Pancreas (tissue), 10 donors: ENCODE measurements at places on chromosomes 2 and 18. TPM values are rescaled to one million over a fixed set of nuclear protein-coding genes. Genes with fewer than 3 reads are reported as not detected.
A peak's percentile ranks its signal among the peaks of the same experiment; 100 is the strongest.

DNA sequence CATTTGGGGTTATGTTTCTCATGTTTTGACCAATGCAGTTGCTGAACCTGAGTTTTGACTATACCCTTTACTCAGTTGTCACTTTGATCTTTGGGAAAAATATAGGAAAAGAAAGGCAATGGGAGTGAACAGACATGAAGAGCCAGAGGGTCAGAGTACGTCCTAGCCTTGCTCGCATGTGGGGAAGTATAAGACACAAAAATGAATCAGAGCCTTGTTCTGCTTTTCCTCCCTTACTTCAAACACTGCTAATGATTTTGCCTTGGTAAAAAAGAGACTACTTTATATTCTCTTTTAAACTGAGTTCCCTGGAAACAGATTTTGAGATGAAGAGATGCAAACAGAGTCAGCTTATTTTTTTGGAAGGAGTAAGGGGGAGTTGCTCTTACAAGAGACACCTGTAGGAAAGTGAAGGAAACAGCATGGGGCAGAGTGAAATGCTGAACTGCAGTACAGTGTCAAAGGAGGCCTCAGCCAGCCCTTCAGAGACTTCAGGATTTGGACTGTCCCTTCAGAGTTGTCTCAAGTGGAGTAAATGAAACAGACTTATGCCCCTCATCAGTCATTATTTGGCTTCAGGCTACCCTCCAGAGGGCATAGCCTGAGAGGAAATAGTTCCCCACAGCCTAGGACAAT is 11.1 kb upstream of the FAP start:
- no peaks in the 10 kb centered on the region for H3K27me3 ChIP-seq
- H3K4me3 ChIP-seq = no peak overlapping the region
- DNase-seq = no peak

DNA sequence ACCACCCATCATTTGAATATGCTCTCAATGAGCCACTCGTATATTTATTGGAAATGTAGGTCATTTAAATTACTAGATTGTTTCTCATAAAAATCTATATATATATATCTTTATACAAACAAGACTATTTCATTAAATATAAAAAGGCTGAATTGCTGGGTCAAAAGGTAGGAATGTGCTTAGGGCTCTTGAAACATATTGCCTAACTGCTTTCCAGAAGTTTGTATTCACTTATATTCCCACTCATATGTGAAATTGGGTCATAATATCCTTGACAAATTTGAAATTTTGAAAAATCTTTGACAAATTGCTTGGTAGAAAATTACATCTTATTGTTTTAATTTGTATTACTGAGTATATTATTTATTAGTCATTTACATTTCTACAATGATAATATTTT is 999.8 kb upstream of the CDH2 start:
- H3K36me3 ChIP-seq = no peaks in the 10 kb centered on the region
- DNase-seq = no peak
- H3K27me3 ChIP-seq = no peaks in the 10 kb centered on the region
- H3K27ac ChIP-seq = no peak overlapping the region

DNA sequence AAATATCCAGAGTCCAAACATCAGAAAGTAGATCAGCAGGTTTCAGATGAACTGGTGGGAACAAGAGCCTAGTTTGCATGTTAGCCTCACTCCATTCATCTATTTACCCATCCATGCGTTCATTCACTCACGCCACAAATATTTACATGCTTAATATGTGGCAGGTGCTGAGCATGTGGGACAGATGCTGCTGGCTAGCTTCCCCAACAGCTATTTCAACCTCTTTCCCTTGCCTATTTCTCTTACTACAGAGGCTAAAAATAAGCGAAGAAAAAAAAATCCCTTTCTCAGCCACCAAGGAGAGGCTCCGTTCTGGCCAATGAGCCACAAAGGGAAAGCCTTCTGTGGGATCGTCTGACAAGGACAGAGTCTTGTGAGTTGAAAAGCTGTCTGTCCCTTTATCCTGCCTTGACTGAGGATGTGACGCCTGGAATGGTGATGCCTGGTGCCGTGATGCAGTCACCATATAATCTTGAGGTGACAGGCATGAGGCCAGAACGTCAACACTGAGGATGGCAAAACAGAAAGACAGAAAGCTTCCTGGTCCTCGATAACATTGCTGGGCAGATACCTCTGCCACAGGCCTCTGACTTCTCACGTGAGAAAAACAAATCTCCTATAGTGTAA is 78.2 kb downstream of the KCTD1 start:
- peaks cover 4% of the 10 kb centered on the region for H3K36me3 ChIP-seq
- no peak overlapping the region for H3K27ac ChIP-seq
- no peaks in the 10 kb centered on the region for H3K27me3 ChIP-seq
- H3K4me1 ChIP-seq = no peaks in the 10 kb centered on the region
- no peak for DNase-seq

DNA sequence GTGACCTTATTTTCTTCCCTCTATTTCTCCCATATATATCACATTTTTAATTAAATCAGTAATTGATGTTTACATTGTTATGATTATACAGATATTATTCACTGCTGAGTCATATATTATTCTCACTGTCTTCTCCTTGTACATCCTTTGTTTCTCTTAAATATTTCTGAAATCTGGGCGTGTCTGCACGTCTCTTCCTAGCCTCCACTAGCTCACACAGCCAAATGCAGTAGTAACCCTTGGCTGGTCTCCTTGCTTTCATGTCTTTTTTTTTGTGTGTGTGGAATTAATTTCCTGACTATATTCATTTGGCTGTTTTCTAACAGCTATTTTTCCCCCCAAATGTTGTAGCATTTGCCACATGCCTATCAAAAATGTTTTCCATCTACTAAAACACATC is 15.8 kb downstream of the CCNYL1 start:
- H3K27me3 ChIP-seq = no peaks in the 10 kb centered on the region
- DNase-seq = no peak
- no peak overlapping the region for H3K27ac ChIP-seq
- no peak overlapping the region for H3K4me3 ChIP-seq
- H3K36me3 ChIP-seq = no peaks in the 10 kb centered on the region

- no peaks in the 10 kb centered on the region for H3K27me3 ChIP-seq
- H3K27ac ChIP-seq = no peak overlapping the region
- no peak for DNase-seq
- H3K36me3 ChIP-seq = no peaks in the 10 kb centered on the region
Observed at GRCh38 chr2:62744603-62745002, 39.1 kb downstream of the EHBP1 start.

DNA sequence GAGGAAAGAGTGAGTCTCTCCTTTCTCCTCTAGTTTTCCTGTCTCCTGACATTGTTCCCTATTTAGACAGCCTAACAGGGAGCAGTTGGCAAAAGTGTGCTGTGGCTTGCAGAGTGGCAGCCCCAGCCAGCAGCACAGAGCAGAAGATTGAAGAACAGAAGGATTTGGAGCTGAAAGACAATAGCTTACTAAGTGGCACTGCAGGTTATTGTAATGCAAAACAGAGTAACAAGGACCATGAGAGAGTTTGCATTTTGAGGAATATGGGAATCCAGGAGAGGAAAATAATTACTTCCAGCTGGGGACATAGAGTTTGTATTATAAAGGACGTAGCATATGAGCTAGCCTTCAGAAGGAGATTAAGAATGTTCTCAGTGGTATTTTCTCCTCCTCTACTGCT is 342.4 kb downstream of the AKAIN1 start:
- no peaks in the 10 kb centered on the region for H3K27me3 ChIP-seq
- H3K4me1 ChIP-seq = no peaks in the 10 kb centered on the region
- H3K4me3 ChIP-seq = no peak overlapping the region
- no peak for DNase-seq

DNA sequence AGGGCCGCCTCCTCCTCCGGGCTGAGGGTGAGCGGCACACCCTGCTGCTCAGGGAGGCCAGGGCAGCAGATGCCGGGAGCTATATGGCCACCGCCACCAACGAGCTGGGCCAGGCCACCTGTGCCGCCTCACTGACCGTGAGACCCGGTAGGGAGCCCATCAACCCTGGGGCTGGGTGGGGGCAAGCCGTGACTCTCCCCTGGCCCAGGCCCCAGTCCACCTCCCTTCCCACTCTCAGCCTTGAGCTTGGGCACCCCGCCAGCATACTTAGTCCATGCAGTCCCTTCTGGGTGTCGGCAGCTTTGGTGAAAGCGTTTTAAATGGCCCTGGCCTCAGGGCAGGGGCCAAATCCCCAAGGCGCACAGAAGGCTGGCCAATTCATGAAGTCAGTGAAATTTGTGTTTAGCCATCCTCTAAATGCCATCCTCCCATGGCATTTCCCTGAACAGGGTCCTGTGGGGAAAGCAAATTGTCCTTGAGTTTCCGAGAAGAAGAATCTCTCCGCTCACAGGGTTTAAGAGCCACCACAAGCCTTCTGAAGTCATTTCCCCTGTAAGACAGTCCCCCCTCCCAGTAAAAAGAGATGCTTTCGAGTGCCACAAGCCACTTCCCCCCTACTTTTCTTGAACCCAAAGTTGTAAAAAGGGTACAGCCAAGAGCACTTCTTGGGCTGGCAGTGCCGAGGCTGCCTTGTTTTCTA is 17.2 kb downstream of the SPEG start:
- H3K4me1 ChIP-seq = no peaks in the 10 kb centered on the region
- H3K27ac ChIP-seq = no peak overlapping the region
- H3K4me3 ChIP-seq = no peak overlapping the region
- H3K36me3 ChIP-seq = no peaks in the 10 kb centered on the region
- peaks cover 10% of the 10 kb centered on the region for H3K27me3 ChIP-seq

GRCh38 chr2:172442072-172442895 is 14.9 kb downstream of the ITGA6 start:
- peaks cover 36% of the 10 kb centered on the region for H3K4me1 ChIP-seq
- no peaks in the 10 kb centered on the region for H3K36me3 ChIP-seq
- H3K27me3 ChIP-seq = no peaks in the 10 kb centered on the region
- peak; percentile 78 for DNase-seq

- H3K27me3 ChIP-seq = no peaks in the 10 kb centered on the region
- no peak overlapping the region for H3K4me3 ChIP-seq
- H3K27ac ChIP-seq = no peak overlapping the region
- DNase-seq = no peak
- no peaks in the 10 kb centered on the region for H3K4me1 ChIP-seq
Observed at GRCh38 chr2:236867441-236868260, 218.0 kb upstream of the COPS8 start.

DNA sequence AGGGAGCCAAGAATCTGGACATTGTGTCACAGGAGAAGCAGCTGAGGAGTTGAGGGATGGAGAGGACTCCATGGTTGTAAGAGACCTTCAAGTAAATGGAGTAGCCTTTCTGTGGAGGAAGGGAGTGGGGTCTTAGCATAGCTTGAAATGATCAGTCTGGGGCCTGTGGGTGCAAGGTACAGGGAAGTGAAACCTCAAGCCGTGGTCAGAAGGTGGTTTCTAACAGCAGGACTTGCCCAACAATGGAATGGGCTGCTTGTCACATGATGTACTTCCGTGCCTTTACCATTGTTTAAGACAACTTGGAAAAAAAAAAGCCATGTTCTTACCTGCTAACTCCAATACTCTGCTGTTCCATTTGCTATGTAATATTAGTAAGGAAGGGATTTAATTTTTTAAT is 140.7 kb downstream of the LDLRAD4 start:
- no peak overlapping the region for H3K27ac ChIP-seq
- H3K4me1 ChIP-seq = no peaks in the 10 kb centered on the region
- DNase-seq = no peak
- no peak overlapping the region for H3K4me3 ChIP-seq
- no peaks in the 10 kb centered on the region for H3K36me3 ChIP-seq
- no peaks in the 10 kb centered on the region for H3K27me3 ChIP-seq

DNA sequence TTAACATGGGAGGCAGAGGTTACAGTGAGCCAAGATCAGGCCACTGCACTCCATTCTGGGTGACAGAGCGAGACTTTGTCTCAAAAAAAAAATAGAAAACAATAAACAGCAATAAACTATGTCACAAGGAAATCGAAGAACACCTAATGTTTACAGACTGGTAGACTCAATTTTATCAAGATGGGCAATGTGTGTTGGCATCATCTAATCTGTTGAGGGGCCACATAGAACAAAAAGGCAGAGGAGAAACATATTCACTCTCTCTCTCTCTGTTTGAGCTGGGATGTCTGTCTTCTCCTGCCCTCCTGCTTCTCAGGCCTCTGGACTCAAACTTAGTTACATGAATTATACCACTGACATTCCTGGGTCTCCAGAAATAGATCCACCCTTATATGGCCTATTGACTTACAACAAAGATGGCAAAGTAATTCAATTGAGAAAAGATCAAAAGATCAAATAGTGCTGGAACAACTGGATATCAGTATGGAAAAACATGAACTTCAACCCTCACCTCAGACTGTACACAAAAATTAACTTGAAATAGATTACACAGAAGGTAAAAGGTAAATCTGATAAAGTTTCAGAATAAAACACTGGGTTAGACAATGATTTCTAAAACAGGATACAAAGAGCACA is 703.8 kb upstream of the CRIM1 start:
- no peak for DNase-seq
- H3K4me1 ChIP-seq = no peaks in the 10 kb centered on the region
- H3K27ac ChIP-seq = no peak overlapping the region

- H3K36me3 ChIP-seq = no peaks in the 10 kb centered on the region
- no peak overlapping the region for H3K4me3 ChIP-seq
- H3K4me1 ChIP-seq = no peaks in the 10 kb centered on the region
- H3K27ac ChIP-seq = no peak overlapping the region
Observed at GRCh38 chr18:58819051-58819450, 45.6 kb upstream of the ZNF532 start.

DNA sequence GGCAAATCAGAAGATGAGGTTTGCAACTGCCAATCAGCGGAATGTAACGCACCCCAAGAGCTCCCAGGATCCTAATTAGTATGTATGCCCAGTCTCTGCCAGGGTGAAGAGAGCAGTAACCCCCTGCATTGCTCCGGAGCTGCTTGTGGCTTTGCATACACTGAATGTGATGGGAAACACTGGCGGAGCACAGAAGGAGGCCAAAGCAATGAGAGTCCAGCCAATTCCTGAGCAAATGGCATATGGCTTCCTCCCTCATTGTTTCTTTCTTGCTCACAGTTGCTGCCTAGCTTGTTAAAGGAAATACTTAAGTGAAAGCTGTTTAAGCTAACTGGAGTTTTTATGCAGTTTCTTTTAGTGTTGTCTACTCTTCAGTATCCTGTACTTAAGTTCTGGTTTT is 343.5 kb upstream of the NT5C1B start:
- DNase-seq = no peak
- H3K36me3 ChIP-seq = no peaks in the 10 kb centered on the region
- no peak overlapping the region for H3K4me3 ChIP-seq
- no peaks in the 10 kb centered on the region for H3K4me1 ChIP-seq

DNA sequence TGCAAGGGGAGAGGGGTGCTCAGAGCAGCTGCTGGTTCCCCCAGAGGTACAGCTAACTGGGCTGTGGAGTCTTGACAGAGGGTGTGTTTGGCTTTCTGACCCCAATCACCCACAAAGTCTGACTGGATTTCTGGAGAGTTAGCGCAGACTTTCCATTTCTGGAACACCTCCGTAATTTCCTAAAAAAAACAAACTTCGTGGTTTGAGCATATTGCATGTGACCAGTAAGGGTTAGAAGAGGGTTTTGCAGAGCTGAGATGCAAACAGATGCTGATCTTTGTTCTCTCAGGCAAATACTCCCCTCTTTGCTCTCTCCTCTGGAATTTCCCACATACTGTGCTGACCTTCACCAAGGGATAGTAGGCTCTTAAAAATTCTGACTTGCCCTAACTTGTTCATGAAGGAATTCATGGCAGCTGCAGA is 44.5 kb upstream of the TMEM247 start:
- no peak overlapping the region for H3K4me3 ChIP-seq
- no peaks in the 10 kb centered on the region for H3K4me1 ChIP-seq
- H3K27ac ChIP-seq = no peak overlapping the region
- no peaks in the 10 kb centered on the region for H3K27me3 ChIP-seq
- DNase-seq = no peak

Gene TDRD15
- not detected for total RNA-seq

Gene RETREG2
- 38.7 TPM for total RNA-seq

Gene NEURL3
- total RNA-seq = 23.7 TPM

Gene UGT1A8
- not detected for total RNA-seq

Gene C1QL2
- total RNA-seq = not detected
